T-helper 2 cell (primary cell): ENCODE measurements at places on chromosomes 3 and 15.

DNA sequence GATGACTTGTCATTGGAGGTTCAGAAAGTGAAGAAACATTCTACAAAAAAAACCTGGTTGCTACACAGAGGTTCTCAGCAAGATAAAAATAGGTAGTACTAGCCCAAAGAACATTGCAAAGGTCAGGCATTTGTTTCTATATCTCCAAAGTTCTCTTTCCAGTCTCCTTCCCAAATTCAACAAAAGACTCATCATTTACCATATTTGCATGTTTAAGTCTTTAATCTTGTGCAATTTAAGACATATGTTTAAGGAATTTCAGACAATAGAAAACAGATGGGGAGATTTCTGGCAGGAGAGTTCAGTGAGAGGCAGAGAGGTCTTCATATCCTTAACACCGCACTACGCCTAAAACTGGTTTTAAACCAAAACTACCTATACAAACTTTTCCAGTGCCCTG lies 173.8 kb upstream of the THBS1 start:
- DNase-seq, result no peak

DNA sequence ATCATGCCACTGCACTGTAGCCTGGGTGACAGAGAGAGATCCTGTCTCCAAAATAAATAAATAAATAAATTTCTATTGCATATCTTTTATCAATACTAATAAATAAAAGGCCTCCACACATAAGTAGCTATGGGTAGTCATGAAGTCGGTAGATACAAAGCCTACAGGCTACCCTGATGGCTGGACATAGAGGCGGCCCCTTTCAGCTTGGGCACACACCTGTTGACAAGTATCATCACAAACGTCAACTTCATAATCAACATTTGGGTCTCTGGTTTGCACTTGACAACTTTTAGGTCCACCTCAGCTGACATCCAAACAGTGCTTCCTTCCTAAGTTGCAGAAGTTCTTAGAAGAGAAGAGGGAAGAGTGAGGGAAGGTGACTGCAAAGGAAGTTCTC lies 53.4 kb downstream of the ITGA11 start:
- no peak for DNase-seq

- DNase-seq, result no peak
Observed at GRCh38 chr3:72161881-72162595, 377.1 kb upstream of the PROK2 start.

DNA sequence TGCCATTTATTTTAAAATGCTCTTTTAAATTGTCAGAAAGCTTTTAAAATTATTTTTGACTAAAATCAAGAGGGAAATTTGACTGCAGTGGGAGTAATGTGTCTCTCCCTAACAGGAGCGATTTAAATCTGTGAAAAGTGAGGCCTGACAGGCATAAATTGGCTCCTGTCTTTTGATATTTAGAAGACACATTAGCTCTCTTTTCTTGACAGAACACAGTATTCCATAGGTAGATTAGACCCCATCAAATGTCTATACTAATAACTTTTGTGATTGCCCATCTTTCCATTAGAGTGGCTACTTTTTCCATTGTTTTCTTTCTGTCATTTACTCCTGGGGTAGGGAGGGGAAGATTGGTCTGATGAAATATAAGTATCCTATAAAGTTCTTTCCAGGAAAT lies 866.3 kb downstream of the ROBO1 start:
- DNase-seq, result no peak

- no peak for DNase-seq
Observed at GRCh38 chr3:106004137-106004681, 135.4 kb upstream of the CBLB start.

DNA sequence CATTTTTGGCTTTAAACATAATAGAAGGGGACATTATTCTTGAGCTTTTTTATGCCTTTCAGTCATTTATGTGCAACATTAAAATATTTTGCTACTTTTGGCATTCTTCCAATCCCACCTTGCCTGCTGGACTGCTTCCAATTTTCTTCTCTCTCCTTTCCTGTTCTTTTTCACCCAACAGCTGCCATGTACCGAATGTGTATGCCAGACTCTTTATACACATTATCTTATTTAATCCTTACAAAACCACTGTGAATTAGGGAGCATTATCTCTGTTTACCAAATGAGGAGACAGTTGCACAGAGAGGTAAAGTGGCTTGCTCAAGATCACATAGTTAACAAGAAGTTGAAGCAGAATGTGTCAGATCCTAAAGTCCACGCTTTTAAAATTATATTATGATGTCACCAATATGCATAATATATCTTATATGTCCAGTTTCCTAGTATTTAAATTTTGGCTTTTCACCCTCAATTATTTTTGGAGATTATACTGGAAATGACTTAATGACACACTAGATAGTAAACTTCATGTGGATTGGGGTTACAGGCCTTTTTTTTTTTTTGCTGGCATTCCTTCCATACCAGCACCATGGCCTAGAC lies 231.5 kb downstream of the THRB start:
- DNase-seq, result no peak

GRCh38 chr3:170079536-170080165 lies 41.9 kb downstream of the GPR160 start:
- DNase-seq, result no peak

DNA sequence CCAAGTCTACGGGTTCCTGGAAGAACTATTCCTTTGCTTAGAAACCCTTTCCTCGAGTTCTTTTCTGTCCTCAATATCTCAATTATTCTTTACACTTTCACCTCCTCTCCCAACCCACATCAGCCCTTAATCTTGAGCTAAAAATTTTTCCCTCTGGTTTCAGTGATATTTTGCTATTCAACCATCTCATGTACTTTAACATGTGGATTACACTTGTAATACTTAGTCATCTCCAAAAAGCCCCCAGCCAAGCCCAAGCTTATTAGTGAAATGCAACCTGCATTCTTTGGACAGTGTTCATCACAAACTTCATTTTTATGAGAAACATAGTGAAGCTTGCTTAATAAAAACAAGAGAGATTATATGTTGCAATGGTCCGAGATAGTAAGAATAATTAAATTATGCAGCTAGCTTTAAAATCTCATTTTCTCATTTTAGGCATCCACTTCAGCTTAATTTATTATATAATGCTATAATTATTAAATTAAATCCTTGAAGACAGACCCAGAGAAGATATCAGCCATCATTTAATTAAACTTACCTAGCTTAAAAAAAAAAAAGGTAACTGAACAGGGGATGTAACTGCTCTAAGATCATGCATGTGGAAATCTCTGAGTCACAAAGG lies 534.5 kb upstream of the TBL1XR1 start:
- DNase-seq, result no peak

DNA sequence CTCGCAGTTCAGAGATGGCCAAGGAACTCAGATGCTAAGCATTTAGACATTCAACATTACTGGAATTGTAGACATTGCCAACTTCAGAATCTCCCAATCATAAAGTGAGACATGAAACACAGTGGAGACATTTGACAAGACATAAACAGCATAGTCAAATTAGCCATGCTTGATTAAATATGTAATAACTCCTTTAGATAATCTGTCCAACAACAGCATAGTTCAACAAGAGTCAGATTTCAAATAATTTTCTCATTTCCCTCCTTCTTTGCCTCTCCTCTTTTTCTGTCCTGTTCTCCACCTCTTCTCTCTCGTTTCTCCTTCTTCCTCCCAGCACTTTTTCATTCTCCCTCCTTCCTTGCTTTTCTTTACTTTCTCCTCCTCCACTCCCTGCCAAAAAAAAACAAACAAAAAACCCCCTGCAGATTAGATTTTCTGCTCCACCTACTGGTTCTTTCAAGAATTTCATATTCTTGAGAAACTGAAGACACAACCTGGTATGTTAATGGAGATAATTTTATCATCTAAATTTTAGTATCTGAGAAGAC lies 20.2 kb downstream of the CPOX start:
- no peak for DNase-seq

GRCh38 chr15:89799011-89799911 lies 15.4 kb downstream of the ANPEP start:
- DNase-seq, result no peak

- DNase-seq, result no peak
Observed at GRCh38 chr3:6770397-6770690, 90.6 kb upstream of the GRM7 start.

GRCh38 chr3:52891164-52891563 lies 6.2 kb downstream of the STIMATE start:
- no peak for DNase-seq

DNA sequence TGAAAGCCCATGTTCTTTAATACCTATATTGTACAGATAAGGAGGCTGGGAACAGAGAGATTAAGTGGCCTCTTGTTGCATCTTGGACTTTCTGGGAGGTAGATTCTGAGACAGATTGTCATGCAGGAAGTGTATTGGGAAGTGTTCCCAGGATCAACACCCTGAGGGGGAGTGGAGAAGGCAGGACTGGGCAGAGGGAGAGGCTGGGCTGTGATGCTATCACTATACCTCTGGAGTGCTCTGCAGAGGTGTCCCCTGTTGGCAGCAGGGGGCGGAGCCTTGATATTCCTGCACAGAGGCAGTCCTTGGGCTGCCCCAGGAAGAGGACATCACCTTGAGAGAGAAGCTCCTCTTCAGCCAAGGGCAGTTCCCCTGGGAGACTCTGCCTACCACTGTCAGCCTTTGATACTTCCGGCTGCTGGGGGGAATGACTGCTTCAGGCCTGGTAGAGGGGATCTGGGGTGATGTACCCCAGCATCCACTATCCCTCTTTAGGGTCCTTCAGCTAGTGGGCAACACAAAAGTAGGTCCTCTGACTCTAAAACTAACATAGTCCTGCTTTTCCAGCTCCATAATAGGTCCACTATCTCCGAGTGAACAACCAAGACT lies 97.4 kb upstream of the RNU6-1 start:
- no peak for DNase-seq

DNA sequence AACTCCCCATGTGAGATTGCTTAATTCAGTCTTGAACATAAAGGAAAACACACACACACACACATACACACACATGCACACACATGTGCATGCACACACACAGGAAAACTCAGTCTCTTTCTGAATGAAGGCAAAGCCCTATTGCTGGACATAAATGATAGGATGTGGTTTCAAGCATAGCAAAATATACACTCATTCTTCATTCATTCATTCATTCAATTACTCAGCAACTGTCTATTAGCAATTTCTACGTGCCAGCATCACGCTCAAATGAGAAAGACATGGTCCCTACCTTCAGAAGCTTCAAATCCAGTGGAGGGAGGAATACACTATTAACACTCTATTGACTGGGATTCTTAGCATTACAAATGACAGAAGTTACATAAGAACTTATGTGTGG lies 41.8 kb upstream of the UBE2E2 start:
- no peak for DNase-seq

GRCh38 chr3:142963234-142963515 lies 299 bp downstream of the PAQR9 start:
- no peak for DNase-seq

DNA sequence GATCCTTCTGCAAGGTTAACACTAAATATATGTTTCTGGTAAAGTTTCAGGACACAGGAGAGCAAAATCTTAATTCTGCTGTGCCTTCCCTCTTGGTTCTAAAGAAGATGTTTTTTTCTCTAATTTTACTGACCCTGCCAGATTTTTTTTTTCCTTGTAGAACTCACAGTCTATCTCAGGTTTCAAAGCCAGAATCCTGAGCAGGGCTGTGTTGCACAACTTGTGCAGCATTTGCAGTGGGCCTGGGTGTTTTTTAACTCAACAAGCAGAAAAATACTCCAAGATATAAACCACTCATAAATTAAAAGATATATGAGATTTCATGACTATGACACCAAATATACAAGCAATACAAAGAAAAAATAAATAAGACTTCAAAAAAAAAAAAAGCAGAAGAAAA lies 40.2 kb upstream of the ARF4 start:
- DNase-seq, result no peak

DNA sequence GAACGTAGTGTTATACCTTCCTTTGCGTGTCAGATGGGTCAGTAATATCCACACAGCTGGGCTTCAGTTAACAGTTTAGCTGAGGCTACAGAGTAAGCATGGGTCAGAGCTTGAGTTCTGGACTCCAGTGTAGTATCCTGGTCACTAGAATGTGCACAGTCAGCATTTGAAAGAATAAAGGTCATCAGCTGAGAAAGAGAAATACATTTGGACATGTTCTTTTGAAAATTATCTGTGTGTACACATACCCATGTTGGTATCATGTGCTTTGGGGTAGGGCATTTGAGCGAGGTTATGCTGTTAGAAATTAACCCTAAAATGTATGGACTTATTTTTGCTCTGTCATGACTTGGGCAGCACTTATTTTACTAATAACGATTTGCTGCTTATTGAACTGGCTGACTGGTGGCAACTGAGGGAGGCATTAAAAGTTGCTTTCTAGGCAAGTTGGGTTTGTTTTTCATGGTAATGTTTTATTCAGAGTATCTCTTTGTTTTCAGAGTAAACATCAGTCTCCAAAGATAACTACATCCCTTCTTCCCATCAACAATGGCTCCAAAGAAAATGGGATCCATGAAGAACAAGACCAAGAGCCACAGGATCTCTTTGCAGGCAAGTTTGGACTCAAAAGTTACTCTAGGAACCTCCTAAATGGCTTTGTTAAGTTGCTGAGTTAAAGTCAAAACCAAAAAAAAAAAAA lies 16.4 kb downstream of the SNX1 start:
- DNase-seq, result no peak

GRCh38 chr3:47324278-47324865 lies 41.6 kb downstream of the KLHL18 start:
- peak; percentile 17 for DNase-seq

- no peak for DNase-seq
Observed at GRCh38 chr15:31478702-31479221, 152.1 kb downstream of the KLF13 start.

DNA sequence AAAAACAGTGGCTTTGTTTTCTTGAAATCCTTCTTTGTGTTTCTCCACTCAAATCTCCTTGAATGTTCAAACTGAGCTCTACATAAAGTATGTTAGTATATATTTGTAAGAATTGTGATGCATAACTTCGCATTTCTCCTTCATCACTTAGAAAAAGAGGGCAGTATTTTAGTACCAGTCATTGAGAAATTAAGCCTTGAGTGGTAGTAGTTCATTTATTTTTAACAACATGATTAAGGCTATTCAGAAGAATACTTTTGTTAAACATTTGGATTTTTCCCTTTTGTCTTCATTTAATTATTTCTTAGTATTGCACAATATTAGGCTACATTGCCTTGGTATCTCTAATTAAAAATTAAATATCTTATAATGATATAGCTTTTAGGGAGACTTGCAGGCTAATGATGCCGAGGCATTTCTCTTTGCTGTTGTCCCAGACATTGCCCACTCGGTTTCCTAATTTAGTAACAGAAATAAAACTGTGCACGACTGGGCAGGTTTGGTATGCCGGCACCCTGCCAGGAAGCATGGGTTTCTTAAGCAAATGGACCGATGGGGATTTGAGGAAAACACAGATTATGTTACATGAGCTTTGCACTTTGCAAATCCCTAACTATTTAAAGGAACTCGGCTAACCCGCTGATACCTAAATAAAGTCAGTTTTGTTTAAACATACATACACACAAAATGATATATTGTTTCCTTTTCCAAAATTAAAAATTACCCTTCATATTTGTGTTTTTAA lies 54.7 kb downstream of the LRRC28 start:
- DNase-seq, result no peak

- no peak for DNase-seq
Observed at GRCh38 chr15:63918317-63918672, 84.5 kb upstream of the HERC1 start.
